GM13976 (cell line): ENCODE measurements at places on chromosomes 2 and 18.

DNA sequence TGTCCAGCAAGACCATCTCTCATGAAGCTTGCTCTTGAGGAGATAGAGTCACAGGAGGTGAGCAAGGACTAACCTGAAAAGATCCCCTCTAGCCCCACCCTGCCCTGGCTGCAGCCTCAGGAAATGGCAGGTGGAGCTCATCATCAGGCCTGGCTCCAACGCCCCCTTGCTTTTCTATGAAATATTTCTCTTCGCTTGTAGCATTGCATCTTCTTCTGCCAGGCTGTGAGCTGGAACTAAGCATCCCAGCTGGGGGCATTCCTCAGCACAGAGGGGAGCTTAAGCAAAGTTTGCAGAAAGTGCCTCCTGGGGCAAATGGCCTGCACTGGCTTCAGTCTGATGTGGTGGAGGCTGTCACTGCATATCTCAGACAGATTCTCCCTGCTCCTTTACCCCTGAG is 90.1 kb upstream of the LGALSL start:
- no peak for DNase-seq

GRCh38 chr2:167140330-167140729 is 252.1 kb downstream of the XIRP2 start:
- DNase-seq: no peak

- no peak for DNase-seq
Observed at GRCh38 chr2:46270384-46270783, 26.8 kb upstream of the EPAS1 start.

DNA sequence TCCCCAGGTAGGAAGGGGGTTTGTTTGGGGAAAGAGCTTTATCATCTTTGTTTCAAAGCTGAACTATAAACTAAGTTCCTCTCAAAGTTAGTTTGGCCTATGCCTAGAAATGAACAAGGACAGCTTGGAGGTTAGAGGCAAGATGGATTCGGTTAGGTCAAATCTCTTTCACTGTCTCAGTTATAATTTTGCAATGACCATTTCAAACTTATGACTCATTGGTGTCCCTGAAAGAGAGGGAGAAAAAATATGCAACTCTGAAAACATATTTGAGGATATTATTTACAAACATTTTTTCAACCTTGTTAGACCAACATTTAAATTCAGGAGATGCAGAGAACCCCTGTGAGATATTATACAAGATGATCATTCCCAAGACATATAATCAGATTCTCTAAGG is 95.7 kb downstream of the EFEMP1 start:
- DNase-seq: no peak

GRCh38 chr2:56739413-56739812 is 555.6 kb downstream of the CCDC85A start:
- DNase-seq: no peak

DNA sequence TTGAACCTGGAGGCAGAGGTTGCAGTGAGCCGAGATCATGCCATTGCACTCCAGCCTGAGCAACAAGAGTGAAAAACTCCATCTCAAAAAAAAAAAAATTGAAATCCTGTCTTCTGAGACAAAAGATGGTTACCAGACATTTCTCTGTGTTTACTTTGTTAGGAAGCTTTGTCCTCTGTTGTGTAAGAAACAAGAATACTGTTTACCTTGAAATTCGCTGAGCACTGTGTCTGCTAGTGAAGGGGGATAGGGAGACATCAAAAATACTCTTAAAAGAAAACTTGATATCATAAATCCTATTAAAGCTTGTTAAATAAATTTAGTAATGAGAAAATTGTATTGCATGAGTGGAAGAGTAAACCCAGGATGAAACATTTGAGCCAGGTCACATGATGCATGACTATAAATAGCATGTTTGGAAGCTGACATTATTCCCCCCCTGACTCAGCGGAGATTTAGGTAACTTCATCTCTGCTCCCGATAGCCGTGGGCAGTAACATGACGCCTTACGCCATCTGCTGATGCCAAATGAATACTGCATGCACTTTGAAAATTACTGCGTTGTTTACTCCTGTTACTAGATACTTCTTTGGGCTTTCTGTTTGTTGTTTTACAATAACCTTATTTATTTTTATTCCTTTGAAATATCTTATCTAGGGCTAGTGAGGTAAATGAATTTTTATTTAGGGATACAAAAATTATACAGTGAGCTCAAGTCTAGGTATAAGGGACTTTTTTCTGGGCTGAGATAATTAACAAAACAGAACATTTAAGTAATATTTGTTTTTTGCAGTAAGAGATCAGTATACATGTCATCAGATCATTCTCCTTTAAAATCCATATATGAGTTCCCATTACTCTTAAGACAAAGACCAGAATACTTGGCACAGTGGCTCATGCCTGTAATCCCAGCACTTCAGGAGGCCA is 134.9 kb downstream of the MAP3K20 start:
- DNase-seq: peak; percentile 73

- DNase-seq: no peak
Observed at GRCh38 chr2:203143391-203143790, 95.4 kb upstream of the CYP20A1 start.

DNA sequence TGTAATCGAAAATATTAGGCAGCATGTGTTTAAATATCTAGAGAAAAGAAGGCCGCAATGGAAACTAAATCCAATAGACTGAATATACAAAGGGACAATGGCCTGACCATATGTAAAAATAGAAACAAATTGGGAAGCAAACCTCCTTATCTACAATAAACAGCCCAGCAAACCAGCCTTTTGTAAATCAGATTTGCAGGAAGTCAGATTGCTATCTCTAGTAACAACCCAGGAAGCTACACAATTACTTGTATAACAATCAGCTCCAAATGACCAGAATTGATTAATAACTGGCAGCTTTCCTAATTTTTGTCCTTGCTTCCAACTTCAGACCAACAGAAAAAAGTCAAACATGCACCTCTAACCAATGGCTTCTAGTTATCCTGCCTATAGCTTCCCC is 860.0 kb downstream of the CPS1 start:
- DNase-seq: no peak

- DNase-seq: no peak
Observed at GRCh38 chr2:1739961-1740715, 4.2 kb downstream of the PXDN start.

GRCh38 chr2:152432206-152432653 is 97.3 kb downstream of the FMNL2 start:
- DNase-seq: no peak

GRCh38 chr2:9982248-9982647 is 30.8 kb downstream of the GRHL1 start:
- DNase-seq: no peak

- no peak for DNase-seq
Observed at GRCh38 chr2:85156153-85156552, 23.0 kb downstream of the TCF7L1 start.

DNA sequence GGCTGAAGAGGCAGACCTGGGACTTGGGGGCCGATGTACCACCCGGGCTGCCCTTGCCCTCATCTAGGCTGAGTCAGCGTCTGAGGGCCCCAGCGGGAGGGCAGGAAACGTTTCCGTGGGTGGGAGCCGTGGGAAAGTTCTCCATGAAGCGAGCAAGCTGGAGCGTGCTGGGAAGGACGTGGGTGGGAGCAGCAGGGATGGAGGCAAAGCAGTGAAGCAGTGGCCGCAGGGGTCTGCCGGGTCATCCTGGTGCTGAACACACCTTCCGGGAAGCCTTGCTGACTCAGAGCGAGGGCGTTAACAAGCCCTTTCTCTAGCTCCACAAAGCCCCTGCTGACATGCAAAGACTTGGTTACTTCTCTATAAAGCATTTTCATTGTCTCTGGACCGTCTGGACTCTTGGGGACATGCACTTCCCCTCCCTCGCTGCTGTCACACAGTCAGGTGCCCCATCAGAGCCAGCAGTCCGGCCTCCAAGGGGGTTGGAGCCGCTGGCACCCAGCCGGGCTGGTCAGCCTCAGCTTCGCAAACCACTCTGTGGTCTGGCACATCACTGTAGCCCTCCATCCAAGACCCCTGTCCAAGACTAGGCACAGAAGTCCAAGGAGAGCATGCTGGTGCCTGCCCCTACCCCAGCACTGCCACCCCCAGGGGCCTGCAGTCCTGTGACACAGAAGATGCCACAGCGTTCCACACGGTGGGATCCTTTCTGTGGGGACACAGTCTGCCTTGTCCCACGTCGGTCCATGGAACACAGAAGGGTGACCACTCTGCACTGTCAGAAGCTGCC is 115.1 kb upstream of the GPC1 start:
- DNase-seq: peak; percentile 22

DNA sequence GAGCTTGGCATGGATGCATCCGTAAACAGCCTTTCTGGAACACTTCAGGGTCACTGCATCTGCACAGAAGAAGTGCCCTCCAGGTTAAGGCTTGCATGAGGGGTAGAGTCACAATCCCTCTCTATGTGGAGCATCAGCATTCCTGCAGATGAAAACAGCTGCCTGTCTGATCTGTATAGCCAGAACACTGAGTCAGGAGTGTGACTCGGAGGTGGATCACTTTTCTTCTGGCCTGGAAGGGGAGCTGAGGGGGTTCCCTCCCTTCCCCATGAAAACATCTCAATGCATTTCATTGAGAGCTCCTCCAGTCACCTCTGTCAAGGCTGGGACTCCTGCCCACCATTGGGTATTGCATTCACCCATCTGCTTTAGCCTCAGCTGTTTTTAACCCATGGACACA is 72.5 kb upstream of the SERPINE2 start:
- no peak for DNase-seq

GRCh38 chr2:124353656-124354055 is 328.6 kb downstream of the CNTNAP5 start:
- DNase-seq: no peak

DNA sequence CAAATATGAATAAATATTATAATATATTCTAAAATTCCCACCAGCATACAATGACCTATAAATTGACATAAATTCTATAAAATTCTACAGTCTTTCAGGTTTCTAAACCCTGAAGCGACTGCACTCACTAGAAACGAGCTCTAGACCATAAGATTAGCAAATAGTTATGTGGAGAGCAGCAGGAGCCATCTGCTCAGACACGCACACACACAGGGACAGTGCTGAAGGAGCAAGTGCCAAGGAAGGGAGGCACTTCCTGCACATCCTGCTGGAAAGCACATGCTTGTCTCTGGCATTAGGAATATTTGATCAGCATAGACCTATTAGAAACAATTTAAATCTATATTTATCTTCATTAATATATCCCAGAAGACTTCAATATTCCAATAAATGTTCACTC is 713.9 kb upstream of the CDH2 start:
- DNase-seq: no peak

GRCh38 chr2:130190237-130190636 is 8.0 kb downstream of the TUBA3E start:
- DNase-seq: no peak
